ENCODE measurements at places on chromosomes 4 and X.
A peak's percentile ranks its signal among the peaks of the same experiment; 100 is the strongest.

DNA sequence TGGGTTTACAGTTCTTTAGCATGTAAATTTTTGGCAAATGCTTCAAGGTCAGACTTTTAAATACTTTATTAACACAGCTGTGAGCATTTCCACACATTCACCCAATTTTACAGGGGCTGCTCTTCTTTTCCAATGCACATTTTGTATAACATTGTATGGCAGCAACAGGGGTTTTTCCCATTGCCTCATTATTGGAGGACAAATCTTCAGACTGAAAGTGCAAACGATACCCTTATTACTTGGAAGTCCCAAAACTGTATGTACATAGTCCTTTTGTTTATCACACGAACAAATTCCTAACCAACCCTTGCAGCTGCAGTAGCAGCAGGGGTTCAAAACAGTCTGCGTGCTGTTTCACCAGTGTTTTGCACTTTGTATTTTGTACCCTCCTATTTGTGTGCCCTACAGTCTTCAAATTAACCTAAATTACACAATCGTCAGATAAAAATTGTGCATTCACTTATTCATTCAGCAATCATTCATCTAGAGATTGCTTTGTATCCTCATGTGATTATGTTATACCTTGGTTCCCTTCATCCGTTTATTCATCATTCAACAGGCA, 330.7 kb upstream of the RASGEF1B start:
- H3K27ac ChIP-seq = no peak overlapping the region
- H3K4me3 ChIP-seq = no peak overlapping the region
- no peaks in the 10 kb centered on the region for H3K27me3 ChIP-seq
- no peaks in the 10 kb centered on the region for H3K36me3 ChIP-seq
- DNase-seq = no peak

GRCh38 chrX:23494741-23495140, 160.1 kb downstream of the PTCHD1 start:
- H3K27ac ChIP-seq = no peak overlapping the region
- H3K4me3 ChIP-seq = no peak overlapping the region
- DNase-seq = no peak
- H3K27me3 ChIP-seq = no peaks in the 10 kb centered on the region
- peaks cover 6% of the 10 kb centered on the region for H3K4me1 ChIP-seq

DNA sequence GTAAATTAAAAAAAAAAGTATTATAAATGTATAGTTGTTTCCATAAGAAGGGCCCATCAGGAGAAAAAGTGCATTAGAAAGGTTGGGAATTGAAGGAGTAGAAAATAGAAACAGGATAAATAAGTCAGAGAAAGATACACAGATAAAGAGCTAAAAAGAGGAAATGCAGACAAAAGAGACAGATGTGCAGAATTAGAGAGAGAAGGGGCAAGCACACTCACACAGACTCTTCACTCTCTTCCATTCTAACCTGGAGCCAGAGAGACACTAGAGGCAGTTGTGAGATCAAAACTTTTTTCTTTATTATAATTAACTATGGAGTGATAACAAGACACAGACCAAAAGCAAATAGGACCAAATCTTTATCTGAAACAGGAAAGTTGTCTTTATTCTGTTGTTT, 134.1 kb downstream of the CEP135 start:
- no peak overlapping the region for H3K4me3 ChIP-seq
- no peak overlapping the region for H3K27ac ChIP-seq
- H3K4me1 ChIP-seq = no peaks in the 10 kb centered on the region

GRCh38 chr4:46389301-46389775, 590 bp downstream of the GABRA2 start:
- H3K4me3 ChIP-seq = no peak overlapping the region
- H3K27ac ChIP-seq = no peak overlapping the region
- H3K36me3 ChIP-seq = no peaks in the 10 kb centered on the region
- DNase-seq = no peak
- H3K4me1 ChIP-seq = peaks cover 7% of the 10 kb centered on the region
- H3K27me3 ChIP-seq = peaks cover 29% of the 10 kb centered on the region

- H3K4me1 ChIP-seq = peaks cover 18% of the 10 kb centered on the region
- H3K36me3 ChIP-seq = peaks cover 11% of the 10 kb centered on the region
- H3K4me3 ChIP-seq = no peak overlapping the region
- H3K27ac ChIP-seq = no peak overlapping the region
These were observed 1.5 kb downstream of the PITX2 start for GRCh38 chr4:110621328-110621812.

DNA sequence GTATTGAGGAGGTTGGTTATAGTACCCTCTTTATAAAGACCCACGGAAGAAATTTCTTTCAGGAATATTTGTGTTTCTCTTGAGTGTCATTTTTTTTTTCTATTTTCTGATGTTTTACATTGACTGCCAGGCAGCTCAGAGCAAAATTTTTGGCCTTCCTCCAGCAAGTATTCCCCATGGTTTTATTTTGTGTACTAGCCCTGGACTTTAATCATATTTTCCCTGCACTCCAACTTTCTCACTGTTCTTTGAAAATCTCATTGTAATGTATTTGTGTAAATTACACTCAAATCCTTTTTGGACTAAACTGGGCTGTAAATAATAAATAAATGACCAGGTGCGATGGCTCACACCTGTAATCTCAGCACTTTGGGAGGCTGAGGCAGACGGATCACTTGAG, 45.6 kb upstream of the USP46 start:
- no peaks in the 10 kb centered on the region for H3K4me1 ChIP-seq
- H3K27ac ChIP-seq = no peak overlapping the region
- H3K27me3 ChIP-seq = peaks cover 16% of the 10 kb centered on the region

DNA sequence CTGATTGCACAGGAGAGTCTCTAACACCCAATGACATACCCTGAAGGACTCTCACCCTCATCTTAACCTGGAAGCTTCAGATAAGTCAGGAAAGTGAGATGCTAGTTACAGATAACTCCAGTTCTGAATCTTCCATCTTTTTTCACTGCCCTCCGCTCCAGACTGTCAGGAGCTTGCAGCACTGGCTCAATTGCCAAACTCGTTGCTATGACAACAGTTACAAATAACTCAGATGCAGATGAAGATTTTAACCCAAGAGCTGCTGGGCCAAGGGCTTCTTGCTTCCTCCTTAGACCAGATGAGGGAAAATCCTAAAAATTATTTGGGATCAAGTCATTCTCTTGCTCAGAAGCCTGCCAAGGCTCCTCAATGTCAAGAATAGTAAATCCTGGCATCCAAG, 109.1 kb upstream of the HUWE1 start:
- H3K27ac ChIP-seq = no peak overlapping the region
- peaks cover 17% of the 10 kb centered on the region for H3K4me1 ChIP-seq
- no peaks in the 10 kb centered on the region for H3K36me3 ChIP-seq
- no peak overlapping the region for H3K4me3 ChIP-seq
- H3K27me3 ChIP-seq = no peaks in the 10 kb centered on the region
- no peak for DNase-seq

DNA sequence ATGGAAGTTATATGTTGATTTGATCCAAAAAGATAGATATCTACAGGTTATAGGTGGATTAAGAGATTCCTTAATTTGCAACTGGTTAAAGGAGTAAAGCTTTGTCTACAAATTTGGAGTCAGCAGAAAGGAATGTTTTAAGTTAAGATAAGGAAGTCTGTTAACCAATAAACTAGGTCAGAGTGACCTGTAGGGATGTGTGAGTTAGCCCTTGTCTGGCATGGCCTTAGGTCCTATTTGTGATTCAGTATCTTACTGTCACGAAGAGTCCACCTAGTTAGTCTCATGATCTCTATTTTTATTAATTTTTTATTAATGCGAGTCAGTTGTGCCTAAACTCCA, 230.8 kb downstream of the INPP4B start:
- H3K4me3 ChIP-seq = no peak overlapping the region
- H3K27me3 ChIP-seq = no peaks in the 10 kb centered on the region
- peaks cover 55% of the 10 kb centered on the region for H3K36me3 ChIP-seq
- peaks cover 5% of the 10 kb centered on the region for H3K4me1 ChIP-seq
- no peak overlapping the region for H3K27ac ChIP-seq

DNA sequence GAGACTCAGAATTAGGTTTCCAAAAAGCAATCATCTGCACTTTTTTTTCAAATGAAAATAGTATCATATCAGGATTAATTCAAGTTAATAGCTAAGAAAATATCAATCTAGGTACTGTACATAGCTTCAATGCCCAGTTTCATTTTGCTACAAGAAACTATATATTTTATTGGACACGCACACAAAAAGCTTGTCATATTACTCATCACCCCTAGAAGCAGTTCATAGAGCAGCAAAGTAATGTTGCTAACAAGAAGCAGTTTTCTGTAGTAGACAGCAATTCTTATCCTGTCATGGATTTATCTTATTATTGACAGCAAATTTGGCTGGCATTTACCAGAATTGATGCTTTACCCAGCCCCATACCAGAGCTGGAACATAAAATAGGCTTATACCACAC, 52.3 kb upstream of the LSM6 start:
- H3K4me1 ChIP-seq = no peaks in the 10 kb centered on the region
- DNase-seq = no peak
- H3K27ac ChIP-seq = no peak overlapping the region
- no peak overlapping the region for H3K4me3 ChIP-seq
- H3K36me3 ChIP-seq = no peaks in the 10 kb centered on the region

- H3K4me1 ChIP-seq = peaks cover 17% of the 10 kb centered on the region
- no peak for DNase-seq
- H3K4me3 ChIP-seq = no peak overlapping the region
- H3K27ac ChIP-seq = no peak overlapping the region
- H3K27me3 ChIP-seq = no peaks in the 10 kb centered on the region
- no peaks in the 10 kb centered on the region for H3K36me3 ChIP-seq
These were observed 70.5 kb downstream of the SLC9A6 start for GRCh38 chrX:136055651-136056221.

- no peaks in the 10 kb centered on the region for H3K36me3 ChIP-seq
- H3K4me3 ChIP-seq = no peak overlapping the region
- H3K27ac ChIP-seq = no peak overlapping the region
- no peak for DNase-seq
- H3K4me1 ChIP-seq = no peaks in the 10 kb centered on the region
These were observed 54.0 kb downstream of the DRD5 start for GRCh38 chr4:9835430-9835829.

DNA sequence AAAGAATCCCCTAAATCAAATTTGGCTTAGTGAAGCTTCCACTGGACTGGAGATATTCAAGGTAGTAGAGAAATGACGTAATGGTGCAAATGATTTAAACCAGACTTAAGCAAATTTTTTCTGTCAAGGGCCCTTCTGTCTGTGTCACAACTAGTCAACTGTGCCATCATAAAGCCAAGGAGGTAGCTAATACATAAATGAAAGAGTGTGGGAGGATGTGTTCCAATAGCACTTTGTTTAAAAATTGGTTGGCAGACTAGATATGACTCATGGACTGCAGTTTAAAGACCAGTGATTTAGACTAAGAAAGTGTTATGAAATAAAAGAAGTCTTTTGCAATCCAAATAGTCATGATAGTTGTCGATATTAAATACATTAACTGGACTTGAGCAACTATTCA, 24.3 kb upstream of the TEX13C start:
- H3K36me3 ChIP-seq = no peaks in the 10 kb centered on the region
- H3K27ac ChIP-seq = peak overlapping the region; percentile 33
- no peak overlapping the region for H3K4me3 ChIP-seq
- H3K4me1 ChIP-seq = peaks cover 18% of the 10 kb centered on the region
- no peaks in the 10 kb centered on the region for H3K27me3 ChIP-seq

- H3K4me1 ChIP-seq = no peaks in the 10 kb centered on the region
- no peak for DNase-seq
- no peak overlapping the region for H3K27ac ChIP-seq
- H3K36me3 ChIP-seq = no peaks in the 10 kb centered on the region
- no peaks in the 10 kb centered on the region for H3K27me3 ChIP-seq
These were observed 269.9 kb downstream of the CBLL2 start for GRCh38 chrX:22542641-22543040.

DNA sequence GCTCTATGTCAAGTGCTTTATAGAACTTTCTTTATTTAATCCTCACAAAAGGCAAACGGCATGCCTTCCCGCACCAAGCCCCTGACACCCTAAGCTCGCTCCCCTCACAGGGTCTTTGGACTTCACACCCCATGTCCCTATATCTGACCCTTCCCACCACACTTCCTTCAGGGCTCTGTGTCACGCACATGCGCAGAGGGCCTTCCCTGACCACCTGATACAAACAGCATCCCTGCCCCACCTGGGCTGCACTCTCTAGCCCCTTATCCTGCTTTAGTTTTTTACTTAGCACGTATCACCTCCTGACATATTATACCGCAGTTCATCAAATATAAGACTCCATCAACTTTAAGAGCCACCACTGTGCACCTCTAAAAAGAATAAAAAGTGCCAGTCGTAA, 49.8 kb downstream of the SOD3 start:
- no peaks in the 10 kb centered on the region for H3K27me3 ChIP-seq
- H3K4me3 ChIP-seq = no peak overlapping the region
- DNase-seq = no peak

DNA sequence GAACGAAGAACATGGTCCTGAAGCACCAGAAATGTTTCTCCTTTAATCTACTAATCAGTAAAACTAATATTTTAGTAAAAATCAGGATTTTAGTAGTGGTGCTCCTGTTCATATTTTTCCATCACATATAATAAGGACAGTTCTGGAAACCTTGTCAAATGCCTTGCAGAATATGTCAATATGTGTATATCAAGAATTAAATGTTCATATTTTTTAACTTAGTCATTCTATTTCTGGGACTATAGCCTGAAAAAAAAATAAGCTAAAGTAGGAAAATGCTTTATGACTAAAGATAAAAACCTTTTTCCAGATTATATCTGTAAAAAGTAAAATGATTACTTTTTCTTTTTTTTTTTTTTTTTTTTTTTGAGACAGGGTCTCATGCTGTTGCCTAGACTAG, 65.1 kb downstream of the MAB21L2 start:
- no peaks in the 10 kb centered on the region for H3K36me3 ChIP-seq
- DNase-seq = no peak
- no peaks in the 10 kb centered on the region for H3K4me1 ChIP-seq
- no peak overlapping the region for H3K27ac ChIP-seq

DNA sequence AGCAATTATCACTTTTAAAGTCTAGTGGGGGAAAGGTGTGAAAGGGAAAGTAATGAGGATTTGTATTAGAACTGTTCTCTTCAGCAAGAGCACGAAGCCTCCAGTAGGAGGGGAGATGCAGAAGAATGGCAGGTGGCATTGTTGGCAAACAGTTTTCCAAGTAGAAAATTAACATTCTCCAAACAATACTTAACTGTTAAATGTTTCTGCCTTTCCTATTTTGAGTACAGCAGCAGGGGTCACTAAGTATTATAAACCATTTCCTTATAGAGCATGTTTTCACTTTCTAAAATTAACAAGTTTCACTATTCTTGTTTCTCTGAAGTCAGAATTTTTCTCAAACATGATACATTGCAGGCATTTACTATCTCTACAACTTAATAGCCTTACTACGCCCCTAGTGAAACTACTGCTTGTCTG, 58.7 kb downstream of the LEF1 start:
- H3K4me3 ChIP-seq = peak overlapping the region; percentile 63
- peak overlapping the region; percentile 94 for H3K27ac ChIP-seq
- no peak for DNase-seq
- no peaks in the 10 kb centered on the region for H3K27me3 ChIP-seq
- H3K4me1 ChIP-seq = peaks cover 94% of the 10 kb centered on the region
- H3K36me3 ChIP-seq = peaks cover 66% of the 10 kb centered on the region

DNA sequence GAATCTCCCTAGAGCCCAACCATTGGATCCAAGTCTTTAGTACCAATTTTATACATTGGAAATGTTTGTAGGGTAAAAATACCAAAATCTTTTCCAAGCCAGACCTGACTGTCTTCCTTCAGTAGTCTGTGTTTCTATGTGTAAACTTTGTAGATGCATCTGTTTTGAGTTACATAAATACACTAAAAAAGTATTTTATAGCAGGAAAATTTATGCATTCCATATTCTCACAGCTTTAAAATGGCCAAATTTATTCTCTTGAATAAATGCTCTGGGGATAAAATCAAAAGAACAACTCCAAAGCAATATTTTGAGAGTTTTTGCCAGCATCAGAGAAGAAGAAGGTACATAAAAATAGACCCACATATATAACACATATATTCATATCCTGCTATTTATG, 377.4 kb downstream of the PPP3CA start:
- no peaks in the 10 kb centered on the region for H3K36me3 ChIP-seq
- H3K27me3 ChIP-seq = peaks cover 9% of the 10 kb centered on the region
- no peaks in the 10 kb centered on the region for H3K4me1 ChIP-seq
- no peak overlapping the region for H3K4me3 ChIP-seq
- no peak for DNase-seq
- H3K27ac ChIP-seq = no peak overlapping the region

All from activated naive CD4-positive, alpha-beta T cell treated with anti-CD3 and anti-CD28 coated beads, Interleukin-2, amount 10 ng/mL, durations not matched to agents 7 days and 5 days (primary cell).